ENCODE measurements at places on chromosomes 6 and 20.
A peak's percentile ranks its signal among the peaks of the same experiment; 100 is the strongest.

- no peak for DNase-seq
These were observed 29.9 kb upstream of the PKHD1 start for GRCh38 chr6:52117352-52117751.

- DNase-seq, result no peak
These were observed 142.8 kb upstream of the PTPRK start for GRCh38 chr6:128663238-128663637.

GRCh38 chr6:111550195-111550594 is 55.5 kb downstream of the TRAF3IP2 start:
- no peak for DNase-seq

DNA sequence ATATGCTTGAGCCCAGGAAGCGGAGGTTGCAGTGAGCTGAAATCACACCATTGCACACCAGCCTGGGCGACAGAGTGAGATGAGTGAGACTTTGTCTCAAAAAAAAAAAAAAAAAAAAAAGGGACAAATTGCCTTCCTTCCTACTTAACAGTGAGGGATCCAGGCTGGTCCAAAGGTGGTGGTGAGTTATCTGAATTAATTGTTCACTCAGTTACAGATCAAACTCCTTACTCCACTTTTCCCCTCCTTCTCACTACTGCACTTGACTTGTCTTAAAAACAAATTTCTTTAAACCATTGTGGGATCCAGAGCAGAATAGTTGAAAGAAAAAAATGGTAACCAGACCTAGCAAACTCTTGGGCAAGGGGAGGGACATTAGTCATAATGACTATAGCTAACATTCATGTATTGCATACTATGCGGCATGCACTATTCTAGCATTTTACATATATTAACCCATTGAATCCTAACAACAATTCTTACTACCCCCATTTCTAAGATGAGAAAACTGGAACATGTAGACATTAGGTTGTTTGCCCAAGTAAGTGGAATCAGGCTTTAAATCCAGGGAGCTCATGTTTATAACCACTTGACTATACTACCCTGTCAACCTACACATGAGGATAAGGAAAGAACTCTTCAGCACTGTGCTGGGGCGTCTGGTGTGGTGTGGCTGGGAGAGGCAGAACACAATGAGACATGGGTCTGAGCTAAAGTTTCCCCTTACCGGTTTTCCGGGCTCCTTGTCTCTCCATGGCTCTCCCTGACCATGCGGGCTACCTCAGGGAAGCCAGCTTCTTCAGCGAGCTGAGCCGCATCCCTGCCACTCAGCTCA is 1.5 kb downstream of the GPANK1 start:
- peak; percentile 72 for DNase-seq
